Stimulated activated naive CD8-positive, alpha-beta T cell treated with anti-CD3 and anti-CD28 coated beads, Interleukin-15, amount 100 ng/mL, for 72 hours (primary cell): ENCODE measurements at places on chromosomes 2 and 18.

DNA sequence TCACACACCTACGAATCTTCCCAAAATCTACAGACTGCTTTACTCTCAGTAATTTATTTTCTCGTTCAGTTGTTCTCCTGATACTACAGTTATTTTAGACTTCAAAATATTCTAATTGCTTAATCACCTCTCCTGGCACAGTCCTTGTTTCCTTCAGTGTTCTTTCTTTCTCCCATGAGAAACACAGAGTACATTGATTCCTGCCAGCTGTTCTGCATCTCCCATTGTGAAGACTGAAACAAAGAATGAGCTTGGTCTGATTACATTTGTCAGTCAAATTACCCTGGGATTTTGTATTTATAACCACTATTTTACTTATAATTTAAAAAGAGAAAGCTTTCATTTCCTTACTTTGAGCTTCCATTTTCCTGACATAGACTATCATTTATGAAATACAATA, 63.9 kb upstream of the TANK start:
- no peak for DNase-seq

DNA sequence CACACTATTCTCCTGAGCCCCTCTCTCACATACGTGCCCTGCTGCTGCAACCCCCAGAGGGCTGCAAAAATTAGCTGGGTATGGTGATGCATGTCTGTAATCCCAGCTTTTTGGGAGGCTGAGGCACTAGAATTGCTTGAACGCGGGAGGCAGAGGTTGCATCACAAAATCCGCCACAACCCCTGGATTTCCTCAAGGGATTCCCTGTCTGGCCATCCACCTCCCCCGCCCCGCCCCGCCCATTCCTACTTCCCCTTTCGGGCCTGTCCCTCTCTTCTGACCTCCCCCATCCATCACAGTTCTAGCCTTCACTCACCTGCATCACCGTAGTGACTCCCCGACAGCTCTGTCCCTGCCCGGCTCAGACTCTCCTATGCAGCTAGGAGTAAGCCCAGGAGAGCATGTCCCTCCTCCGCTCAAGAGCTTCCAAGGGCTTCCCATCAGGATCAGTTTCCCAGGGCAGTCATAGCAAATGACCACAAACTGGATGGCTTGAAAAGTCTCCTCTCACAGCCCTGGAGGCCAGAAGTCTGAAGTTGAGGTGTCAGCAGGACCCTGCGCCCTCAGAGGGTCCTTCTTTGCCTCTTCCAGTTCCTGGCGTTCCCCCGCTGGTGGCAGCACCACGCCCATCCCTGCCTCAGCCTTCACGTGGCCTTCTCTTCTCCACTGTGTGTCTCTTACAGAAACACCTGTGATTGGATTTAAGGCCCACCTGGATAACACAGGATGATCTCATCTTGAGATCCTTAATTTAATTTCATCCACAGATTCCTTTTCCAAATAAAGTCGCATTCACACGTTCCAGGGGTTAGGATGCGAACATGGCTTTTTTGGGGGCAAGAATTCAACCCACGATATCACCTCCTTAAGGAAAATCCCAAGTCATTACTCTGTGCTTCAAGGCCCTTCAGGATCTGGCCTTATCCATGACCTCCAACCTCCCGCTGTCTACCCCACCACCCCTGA, 58.5 kb downstream of the HS1BP3 start:
- DNase-seq = no peak

- DNase-seq = no peak
These were observed 197.2 kb upstream of the HNRNPA3 start for GRCh38 chr2:177015356-177015923.

DNA sequence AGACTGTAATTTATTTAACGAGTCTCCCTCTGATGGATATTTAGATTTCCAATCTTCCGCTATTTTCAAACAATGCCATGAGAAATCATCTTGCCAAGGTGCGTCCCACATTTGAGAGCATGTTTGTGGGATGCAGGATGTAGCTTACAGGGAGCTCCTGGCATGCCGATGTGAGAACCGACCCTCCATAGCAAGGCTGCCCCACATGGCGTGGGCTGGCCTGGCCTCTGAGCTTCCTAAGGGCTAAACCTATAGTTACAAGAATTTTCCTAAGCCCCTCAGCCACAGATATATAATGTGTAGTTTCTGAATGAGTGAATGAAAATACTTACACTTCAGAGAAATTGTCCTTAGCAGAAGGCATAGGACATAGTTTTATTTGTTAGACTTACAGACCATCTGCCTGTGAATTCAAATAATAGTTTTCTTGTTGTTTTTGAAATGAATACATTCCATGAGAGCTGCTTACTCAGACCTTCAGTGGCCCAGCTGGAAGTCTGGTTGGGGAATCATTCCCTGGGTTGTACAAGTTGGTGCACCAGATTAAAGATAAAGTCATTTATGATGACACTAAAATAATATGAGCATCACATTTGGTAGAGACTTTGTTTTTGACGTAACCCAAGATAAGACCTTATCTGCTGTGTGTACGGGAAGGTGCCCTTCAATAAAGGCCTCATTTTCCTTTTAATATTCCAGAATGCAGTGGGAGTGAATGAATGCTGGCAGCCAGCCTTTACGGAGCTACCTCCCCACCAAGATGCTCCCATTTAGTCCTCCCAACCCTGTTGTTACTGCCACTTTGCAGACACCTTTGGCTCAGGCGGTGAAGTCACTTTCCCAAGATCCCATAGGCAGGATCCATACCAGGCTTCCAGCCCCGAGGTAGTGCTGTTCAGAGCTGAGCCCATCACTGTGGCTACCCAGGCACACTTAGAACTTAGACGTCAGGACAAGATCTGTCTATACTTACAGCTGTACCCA, 107.1 kb downstream of the GLI2 start:
- DNase-seq = no peak

GRCh38 chr2:205850132-205850531, 167.8 kb downstream of the NRP2 start:
- no peak for DNase-seq

- DNase-seq = no peak
These were observed 251.9 kb downstream of the FBXO15 start for GRCh38 chr18:73895701-73896100.

GRCh38 chr18:77093067-77093430, 39.5 kb downstream of the MBP start:
- DNase-seq = no peak
